Activated T-helper 2 cell treated with anti-CD3 and anti-CD28 coated beads, Interferon-gamma antibody, Interleukin-2, Interleukin-4, amounts not matched to agents 10 μg/mL and 5 μg/mL and 100 μg/mL, durations not matched to agents 14 hours and 24 hours and 36 hours (primary cell): ENCODE measurements at places on chromosomes 5 and 9. TPM values are rescaled to one million over a fixed set of nuclear protein-coding genes. Genes with fewer than 3 reads are reported as not detected.

GRCh38 chr9:136541709-136542108 is 4.1 kb downstream of the NOTCH1 start:
- DNase-seq: no peak

DNA sequence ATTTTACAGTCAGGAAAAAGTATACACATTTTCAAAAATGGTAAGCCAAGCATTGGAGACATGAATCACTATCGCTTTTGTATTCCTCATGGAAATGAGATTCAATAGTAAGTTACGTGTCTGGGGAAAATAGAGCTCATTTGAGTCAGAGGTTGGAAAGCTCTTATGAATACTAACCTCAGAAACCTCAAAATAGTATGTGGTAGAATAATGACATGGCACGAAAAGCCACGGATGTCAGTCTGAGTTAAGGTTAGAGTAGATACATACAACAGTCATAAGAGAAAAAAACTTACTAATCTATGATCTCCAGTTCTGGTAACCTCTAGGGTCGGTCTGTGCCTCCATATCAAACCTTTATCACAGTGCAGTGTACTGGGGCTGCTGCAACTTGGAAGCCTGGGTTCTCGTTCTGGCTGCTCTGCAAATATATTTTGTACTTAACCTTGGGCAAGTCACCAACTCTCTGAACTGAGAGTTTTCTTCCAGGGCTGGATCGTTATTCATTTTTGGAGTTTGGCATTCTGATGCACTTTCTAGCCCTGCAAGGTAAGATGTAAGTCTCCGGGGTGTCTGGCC is 31.8 kb downstream of the MAP1B start:
- DNase-seq: no peak

GRCh38 chr9:108743901-108744371 is 111.8 kb downstream of the ACTL7B start:
- no peak for DNase-seq

DNA sequence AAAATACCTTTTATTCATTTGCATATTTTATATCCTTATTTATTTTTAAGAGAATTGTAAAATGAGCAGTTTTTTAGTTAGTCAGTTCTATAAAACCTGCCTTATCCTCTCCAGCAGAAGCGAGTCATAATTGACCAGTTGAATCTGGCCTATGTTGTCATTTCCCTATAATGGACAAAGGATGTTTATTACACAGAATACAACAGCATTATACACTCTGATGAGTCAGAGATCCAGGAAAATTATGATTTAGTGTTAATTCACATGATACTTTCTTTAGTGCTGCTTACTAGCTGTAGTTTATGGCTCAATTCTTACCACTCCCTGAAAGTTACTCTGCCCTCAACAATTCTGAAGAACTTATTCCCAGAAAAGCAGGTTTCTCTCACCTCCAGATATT is 26.8 kb upstream of the LURAP1L start:
- no peak for DNase-seq

DNA sequence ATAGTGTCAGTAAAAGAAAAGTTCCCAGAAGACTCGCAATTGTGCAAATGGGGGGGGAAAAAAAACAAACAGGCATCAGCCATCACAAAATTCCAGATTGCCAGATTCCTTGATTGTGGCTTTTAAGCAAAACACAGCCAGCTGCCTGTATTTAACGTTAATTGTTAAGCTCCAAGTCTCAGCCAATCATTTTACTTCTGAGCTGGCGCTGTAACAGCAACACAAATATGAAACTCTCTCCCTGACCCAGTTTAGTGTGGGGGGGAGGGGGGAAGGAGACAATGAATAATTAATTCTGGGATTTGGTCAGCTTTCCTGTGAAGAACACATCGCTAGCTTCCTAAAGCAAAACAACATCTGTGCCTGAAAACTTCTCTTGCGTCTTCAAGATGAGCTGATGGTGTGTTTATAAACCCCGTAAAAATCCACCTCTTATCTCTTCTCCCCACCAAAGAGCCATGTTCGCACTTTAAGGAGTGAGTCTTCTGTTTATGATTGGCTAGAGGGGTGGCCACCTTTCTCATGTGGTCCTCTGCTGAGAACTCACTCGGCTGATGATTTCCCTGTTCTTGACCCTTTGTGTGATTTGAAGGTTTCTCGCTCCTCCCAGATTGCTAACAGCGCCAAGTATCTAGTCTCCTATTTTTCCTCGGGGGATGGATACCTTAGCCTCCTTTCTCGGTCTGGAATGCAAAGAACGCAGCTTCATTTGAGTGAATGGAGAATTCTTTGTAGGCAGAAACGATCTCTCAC is 160.2 kb upstream of the DAPK1 start:
- DNase-seq: no peak

DNA sequence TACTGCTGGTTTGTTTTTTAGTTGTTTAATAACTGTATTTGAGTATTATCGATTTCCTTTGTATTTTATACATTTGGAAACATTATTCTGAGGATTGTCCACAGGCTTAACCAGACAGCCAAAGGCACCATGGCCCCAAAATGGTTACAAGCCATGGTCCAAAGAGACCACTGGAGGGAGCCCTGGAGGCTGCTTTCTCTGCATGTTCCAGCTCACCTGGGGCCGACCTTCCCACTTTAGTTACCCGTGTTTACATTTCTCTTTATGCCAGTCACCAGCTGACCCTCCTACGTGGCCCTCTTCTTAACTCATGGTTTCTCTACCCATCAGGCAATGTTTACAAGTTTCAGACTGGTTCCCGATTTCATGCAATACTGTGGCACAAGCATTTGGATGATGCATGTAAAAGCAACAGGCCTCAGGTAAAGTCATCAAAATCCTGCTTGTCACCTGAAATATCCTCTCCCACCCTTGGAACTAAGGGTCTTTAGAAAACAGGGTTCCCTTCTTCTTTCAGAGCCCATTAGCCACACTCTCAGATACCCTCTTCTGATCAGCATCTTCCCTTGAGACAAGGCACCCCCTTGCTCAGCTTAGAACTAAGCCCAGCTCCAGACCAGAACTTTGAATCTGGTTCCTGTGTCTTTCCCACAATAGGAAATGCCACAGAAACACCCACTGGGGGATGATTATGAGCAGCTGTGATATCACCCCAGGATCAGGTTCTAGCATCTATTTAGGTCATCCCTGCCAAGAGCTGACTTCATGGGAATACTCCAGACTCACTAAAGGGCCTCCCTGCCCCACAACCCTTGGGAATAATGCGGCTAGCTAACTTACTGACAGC is 49.9 kb upstream of the GARNL3 start:
- DNase-seq: peak; percentile 41

- DNase-seq: no peak
Observed at GRCh38 chr5:159051421-159052282, 48.1 kb downstream of the EBF1 start.

DNA sequence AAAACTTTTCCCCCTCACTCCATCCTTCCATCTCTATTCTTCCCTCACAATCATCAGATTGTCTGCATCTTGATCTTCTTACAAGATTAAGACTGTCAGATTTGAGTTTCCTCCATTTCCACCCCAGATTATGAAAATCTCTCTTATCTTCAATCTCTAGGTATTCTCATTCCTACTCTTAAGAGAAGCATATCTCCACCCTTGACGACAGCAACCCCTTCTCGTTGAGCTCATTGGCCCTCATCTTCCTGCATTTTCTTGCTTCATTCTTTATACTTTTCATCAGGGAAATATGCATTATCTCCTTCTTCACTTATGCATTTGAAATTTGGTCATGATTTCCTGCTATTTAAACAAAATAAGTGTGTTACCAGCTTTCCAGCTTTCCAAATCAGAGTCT is 301.3 kb downstream of the DNAH5 start:
- DNase-seq: no peak

- no peak for DNase-seq
Observed at GRCh38 chr5:35735718-35736117, 118.1 kb downstream of the SPEF2 start.

DNA sequence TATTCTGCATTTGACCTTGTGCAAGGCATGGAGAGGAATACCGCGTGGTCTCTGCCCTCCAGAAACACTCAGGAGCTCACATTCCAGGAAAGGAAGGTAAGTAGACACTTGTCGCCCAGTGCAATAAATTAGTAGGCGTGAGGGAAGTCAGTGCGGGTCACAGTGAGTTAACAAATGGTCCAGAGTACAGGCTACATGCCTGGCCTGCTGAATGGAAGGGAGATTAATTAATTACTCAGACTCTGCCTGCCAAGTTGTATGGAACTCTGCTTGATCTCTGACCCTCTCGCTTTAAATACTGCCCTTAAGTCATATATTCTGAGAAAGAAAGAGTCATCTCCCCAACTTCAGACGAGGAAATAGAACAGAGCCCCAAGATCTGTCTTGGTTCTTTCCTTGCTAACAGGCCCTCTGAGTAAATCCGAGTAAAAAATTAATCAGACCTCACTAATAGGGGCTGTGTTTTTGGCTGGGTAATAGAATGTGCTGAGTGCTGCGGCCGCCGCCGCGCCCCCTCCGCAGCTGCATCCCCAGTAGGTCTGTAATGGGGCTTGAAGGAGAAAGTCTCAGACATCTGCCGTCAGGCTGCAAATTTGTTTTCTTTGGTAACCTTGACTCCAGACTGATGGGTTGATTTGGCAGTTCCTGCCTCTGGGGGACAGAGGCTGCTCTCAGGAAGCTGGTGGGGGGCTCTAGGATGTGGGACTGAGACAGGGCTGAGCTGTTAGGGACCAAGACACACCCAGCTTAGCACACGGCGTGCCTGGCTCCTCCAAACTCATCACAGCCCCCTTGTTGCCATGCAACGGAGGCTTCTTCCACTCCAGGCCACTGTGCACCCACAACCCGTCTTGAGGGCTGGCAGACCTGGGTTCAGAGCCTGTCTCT is 144.4 kb downstream of the NSG2 start:
- DNase-seq: no peak

DBN1 gene
- total RNA-seq: 28.7 and 32.9 TPM in 2 replicates

OR13C4 gene
- total RNA-seq: not detected in 2 replicates

IFNA2 gene
- not detected in 2 replicates for total RNA-seq

CCL19 gene
- not detected in 2 replicates for total RNA-seq
